ENCODE measurements at places on chromosomes 3 and 15. TPM values are rescaled to one million over a fixed set of nuclear protein-coding genes. Genes with fewer than 3 reads are reported as not detected.

- DNase-seq = no peak
Measured at GRCh38 chr3:49785565-49786356, 581 bp downstream of the IP6K1 start.

DNA sequence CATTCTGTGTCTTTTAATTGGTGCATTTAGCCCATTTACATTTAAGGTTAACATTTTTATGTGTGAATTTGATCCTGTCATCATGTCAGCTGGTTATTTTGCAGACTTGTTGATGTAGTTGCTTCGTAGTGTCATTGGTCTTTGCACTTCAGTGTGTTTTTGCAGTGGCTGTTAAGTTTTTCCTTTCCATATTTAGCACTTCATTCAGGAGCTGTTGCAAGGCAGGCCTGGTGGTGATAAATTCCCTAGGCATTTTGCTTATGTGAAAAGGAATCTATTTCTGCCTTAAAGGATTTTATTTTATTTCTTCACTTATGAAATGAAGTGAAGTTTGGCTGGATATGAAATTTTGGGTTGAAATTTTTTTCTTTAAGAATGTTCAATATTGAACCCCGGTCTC is 70.2 kb upstream of the CD96 start:
- DNase-seq = no peak

DNA sequence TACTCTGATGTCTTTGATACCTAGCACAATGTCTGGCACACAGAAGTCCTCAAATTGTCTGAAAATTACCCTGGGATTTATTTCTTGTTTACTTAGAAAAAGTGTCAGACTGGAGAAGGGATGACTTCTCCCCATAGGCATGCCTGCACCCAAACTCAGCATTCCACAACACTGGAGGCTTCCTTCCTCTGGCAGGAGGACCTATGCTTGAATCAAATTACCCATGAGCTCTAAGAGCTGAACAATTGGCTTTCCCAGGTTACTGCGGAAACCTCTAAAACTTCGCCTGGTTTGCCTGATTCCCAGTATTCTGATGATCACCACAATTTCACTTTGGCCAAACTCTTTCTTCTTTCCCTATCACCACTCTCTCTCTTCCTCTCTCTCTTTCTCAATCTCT is 217.4 kb downstream of the DIPK2A start:
- DNase-seq = no peak

GRCh38 chr3:148149556-148149955 is 548.1 kb upstream of the AGTR1 start:
- no peak for DNase-seq

Gene PLA2G4D
- total RNA-seq = not detected

Gene KCNH8
- total RNA-seq = not detected

Gene CCR3
- total RNA-seq = 0.37 TPM

- no peak for DNase-seq
Measured at GRCh38 chr3:50417637-50418033, 58.3 kb upstream of the TMEM115 start.

DNA sequence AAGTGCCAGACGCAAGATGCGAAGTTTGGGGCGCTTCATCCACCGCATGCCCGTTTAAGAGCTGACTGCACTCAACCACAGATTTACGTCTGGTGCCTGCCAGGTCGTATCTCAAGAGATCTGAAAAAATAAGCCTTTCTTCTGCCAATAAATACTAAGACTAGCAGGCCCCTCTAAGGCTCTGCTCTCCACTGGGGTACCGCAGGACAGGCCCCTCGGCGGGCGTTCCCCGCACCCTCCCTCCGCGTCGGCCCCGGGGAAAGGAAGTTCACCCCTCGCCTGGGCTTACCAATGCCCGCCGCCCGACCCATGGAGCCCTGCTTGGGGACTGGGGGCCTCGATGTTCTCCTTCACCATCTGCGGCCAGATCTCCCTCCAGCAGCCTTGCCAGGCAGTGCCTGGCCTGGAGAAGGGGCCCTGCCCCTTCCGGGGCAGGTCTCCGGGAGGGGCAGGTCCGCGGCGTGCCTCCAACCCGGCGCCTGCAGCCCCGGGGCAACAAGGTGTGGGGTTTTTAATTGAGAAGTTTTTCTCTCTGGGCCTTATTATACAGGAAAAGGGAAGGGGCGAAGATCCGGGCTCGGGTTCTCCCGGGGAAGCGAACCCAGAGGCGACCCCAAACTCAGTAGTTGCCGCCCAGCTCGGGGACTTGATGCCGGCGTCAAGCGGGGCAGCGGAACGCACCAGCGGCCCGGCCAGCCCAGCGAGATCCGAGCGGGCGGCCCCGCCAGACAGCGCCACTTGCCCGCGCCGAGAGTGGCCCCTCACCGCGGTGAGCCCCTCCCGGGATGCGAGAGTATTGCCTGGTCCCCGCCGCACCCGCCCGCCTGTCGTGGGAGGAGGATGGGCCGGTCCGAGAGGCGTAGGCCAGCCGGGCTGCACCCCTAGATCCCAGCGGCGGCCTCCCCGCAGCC is 735 bp downstream of the GOLGA8B start:
- DNase-seq = no peak

Gene SEMA5B
- total RNA-seq = 0.16 TPM

- DNase-seq = no peak
Measured at GRCh38 chr3:93926789-93927188, 46.9 kb downstream of the PROS1 start.

GRCh38 chr15:29860872-29861271 is 38.6 kb upstream of the TJP1 start:
- DNase-seq = no peak

Gene PPM1L
- total RNA-seq = 13.5 TPM

GRCh38 chr3:62168356-62168755 is 205.0 kb downstream of the FEZF2 start:
- DNase-seq = no peak

Gene TM6SF1
- total RNA-seq = 13.4 TPM

DNA sequence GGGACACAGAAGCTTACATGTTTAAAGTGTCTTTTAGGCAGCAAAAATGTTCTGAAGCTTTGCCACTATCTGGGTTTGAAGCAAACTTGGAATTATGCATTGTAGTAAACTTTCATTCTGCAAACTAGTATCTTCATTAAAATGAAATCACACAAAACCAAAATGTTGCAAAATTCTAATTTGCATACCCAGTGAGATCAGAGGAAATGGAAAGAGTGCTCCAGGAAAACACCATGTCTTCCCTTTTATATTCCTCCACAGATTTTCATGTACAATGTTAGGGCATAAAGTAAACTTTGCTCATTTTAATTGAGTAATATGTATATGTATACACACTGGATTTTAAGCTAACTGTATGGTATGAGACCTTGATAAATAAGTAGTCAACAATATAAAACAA is 23.9 kb downstream of the ANO10 start:
- DNase-seq = no peak

Gene FRMD4B
- total RNA-seq = 61.3 TPM

- DNase-seq = no peak
Measured at GRCh38 chr3:11436775-11437174, 164.6 kb downstream of the ATG7 start.

DNA sequence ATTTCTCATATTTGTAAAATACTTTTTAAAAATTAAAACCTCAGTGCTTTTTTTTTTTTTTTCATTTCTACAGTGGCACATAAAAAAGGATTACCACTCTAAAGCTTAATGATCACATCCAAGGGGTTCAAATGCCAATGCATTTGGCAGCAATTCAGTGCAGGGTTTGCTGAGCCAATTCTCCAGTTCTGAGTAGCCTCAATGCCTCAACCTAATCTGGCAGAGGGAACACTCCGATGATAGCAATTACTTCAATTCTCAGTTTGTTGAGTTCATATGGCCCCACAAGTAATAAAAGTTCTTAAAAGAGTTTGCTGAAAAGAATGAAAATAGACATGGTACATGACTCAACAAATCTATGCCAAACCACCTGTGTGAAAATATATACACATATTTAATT is 79.3 kb upstream of the RBMS3 start:
- no peak for DNase-seq

GRCh38 chr3:36557708-36558421 is 177.6 kb downstream of the STAC start:
- no peak for DNase-seq

DNA sequence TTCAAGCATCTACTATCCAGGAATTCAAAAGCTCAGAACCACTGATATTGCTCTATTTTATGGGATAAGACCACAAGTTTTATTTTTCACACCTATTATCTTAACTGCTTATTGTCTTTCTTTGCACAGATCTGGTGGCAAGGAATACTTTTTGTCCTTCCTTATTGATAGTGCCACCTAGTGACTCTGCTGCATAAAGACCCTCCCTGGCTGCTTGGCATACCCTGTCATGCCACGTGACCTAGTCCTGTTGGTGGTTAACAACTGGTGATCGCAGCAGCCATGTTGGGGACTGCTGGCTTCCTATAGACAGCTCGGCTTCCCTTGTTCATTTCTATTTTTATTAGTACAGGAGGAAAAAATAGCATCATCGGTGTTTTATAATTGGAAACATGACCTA is 236.3 kb downstream of the MEX3B start:
- DNase-seq = no peak

Gene RETNLB
- not detected for total RNA-seq

GRCh38 chr15:65740148-65740547 is 51.9 kb downstream of the DENND4A start:
- no peak for DNase-seq

- no peak for DNase-seq
Measured at GRCh38 chr3:31390466-31390865, 142.3 kb upstream of the STT3B start.

GRCh38 chr3:144660186-144660585 is 688.6 kb downstream of the DIPK2A start:
- DNase-seq = no peak

Gene LRRFIP2
- total RNA-seq = 78.8 TPM

Gene GNL3
- 371 TPM for total RNA-seq

DNA sequence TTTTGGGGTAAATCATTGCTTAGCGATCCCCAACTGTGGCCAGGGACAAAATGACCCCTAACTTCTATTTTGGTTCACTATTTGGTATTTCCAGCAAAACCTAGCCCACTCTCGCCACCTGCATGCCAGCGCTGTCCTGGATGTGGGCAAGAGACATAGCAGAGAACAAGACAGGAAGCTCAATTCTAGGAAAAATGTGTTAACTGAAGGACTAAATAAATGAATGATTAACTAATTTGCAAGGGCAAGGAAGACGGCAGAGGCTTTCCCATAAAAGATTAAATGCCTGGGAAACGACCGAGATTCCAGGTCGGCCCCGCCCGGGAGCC is 408 bp downstream of the NICN1 start:
- DNase-seq = no peak

DNA sequence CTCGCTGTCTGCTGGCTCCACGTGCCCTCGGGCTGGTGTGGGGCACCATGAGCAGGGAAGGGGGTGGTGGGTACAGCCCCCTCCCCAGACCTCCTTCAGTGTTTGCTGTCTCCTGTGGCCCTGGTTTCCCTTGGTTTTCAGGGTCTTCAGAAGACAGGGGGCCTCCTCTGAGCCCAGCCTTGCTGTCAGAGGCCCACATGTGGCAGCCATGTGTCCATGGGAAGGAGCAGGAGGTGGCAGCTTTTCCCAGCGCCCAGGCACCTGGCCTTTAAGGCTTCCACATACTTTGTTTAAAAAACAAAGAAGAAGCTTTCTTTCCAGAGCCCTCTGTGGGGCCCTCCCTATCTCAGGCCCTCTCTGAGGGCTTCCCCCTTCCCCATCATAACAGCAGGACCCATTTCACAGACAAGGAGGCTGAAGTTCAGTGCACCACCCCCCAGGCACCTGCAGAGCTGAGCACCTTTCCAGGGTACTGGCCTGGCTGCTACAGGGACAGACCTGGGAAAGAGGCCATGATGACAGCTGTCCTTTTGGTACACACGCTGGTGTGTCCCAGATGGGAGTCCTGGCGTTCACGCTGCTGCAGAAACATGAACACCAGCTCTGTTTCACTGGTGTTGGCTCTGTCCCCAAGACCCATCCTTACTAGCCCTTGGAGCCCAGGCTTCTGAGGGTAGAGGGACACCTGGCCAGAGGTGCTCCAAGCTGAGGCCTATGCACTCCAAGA is 73.7 kb downstream of the DNAJB8 start:
- DNase-seq = no peak

- DNase-seq = no peak
Measured at GRCh38 chr3:192847941-192848340, 69.7 kb downstream of the MB21D2 start.

GRCh38 chr3:54303517-54304375 is 181.4 kb downstream of the CACNA2D3 start:
- DNase-seq = no peak

- DNase-seq = no peak
Measured at GRCh38 chr3:171309906-171310359, 150.3 kb downstream of the TNIK start.

Gene TRAT1
- 0.84 TPM for total RNA-seq

DNA sequence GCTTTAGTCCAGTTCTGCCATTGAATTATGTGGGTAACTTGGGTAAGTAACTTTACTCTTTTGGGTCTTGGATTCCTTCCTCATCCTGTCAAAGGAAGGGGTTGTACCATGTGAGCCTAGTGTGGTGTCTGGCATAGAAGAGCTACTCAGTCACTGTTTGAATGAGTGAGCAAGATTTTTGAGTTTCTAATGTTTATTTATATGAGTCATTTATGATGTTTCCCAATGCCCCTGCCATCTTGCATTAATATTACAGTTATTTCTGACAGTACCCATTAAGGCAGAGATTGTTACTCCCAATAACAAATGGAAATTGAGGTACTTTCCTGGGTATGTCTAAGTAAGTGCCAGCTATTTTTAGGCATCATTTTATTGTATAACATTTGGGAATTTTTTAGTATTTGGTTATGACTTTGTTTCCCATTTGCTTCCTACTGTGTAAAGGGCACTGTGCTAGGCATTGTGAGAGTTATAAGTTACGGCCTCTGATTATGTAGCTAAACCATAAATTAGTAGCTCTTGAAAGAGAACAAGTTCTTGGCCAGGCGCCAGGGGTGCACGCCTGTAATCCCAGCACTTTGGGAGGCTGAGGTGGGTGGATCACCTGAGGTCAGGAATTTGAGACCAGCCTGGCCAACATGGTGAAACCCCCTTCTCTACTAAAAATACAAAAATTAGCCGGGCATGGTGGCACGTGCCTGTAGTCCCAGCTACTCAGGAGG is 23.5 kb downstream of the NR1D2 start:
- DNase-seq = no peak

- no peak for DNase-seq
Measured at GRCh38 chr3:128439226-128439625, 27.5 kb downstream of the DNAJB8 start.

DNA sequence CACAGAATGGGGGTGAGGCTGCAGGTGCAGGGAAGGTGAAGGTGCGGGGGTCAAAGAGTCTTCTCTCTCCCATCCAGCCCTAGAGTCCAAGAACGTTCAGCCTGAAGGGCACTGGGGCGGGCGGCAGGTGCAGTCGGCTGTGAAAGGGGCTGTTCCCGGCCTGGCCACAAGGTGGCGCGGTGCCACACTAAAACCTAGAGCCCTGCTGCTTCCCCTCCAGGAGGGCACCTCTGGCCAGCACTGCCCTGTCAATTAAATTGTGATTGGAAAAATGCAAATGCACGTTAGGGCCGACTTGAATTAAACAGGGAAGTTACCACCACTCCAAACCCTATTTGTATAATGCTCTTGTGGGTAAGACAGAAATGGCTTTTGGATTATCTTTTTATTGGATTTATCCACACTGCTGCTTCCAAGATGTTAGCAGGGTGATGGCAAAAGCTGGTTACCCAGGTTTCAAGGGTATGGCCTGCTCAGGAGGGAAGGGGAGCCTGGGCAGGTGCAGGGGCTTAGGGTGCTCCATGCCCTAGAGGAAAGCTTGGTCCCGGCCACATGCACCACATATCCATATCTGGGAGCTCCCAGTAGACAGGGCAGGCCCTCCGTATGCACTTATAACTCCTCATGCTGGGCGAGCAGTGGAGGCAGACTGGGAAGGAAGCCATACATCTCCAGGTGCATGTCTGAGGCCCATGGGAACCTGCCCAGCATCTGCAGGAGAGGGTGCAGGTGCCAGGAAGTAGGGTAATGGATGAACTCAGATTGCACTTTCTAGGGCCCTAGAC is 119.8 kb downstream of the ADCY5 start:
- DNase-seq = peak; percentile 90

Measured in omental fat pad (tissue), 4 donors.